Left cardiac atrium (tissue), 4 donors: ENCODE measurements at places on chromosomes 4 and X. TPM values are rescaled to one million over a fixed set of nuclear protein-coding genes. Genes with fewer than 3 reads are reported as not detected.

The PROM1 gene
- total RNA-seq: 5.8 TPM

The RIBC1 gene
- total RNA-seq: 0.26 TPM

The SLC2A9 gene
- 12.4 TPM for total RNA-seq

- no peak for DNase-seq
Observed at GRCh38 chrX:15843960-15844359, 10.7 kb downstream of the AP1S2 start.

GRCh38 chr4:25830548-25830947, 32.2 kb downstream of the SEL1L3 start:
- no peak for DNase-seq

GRCh38 chr4:185598846-185599552, 63.7 kb upstream of the PDLIM3 start:
- DNase-seq: no peak

- DNase-seq: no peak
Observed at GRCh38 chr4:13601048-13601447, 26.5 kb downstream of the BOD1L1 start.

DNA sequence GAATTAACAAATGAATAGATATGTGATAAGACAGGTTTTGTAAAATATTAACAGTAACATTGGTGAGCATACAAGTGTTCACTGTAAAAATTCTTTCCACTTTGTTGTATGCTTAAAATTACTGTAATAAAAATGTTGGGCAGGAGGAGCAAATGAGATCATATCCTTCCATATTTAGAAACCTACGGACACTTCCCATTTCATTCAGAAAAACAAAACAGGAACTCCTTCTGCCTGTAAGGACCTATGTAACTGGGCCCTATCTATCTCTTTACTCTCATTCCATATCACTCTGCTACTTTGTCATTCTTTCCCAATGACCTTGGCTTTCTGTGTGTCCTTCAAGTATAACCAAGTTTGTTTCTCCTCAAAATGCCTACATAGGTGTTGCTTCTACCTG, 53.7 kb upstream of the SLC39A8 start:
- DNase-seq: no peak

DNA sequence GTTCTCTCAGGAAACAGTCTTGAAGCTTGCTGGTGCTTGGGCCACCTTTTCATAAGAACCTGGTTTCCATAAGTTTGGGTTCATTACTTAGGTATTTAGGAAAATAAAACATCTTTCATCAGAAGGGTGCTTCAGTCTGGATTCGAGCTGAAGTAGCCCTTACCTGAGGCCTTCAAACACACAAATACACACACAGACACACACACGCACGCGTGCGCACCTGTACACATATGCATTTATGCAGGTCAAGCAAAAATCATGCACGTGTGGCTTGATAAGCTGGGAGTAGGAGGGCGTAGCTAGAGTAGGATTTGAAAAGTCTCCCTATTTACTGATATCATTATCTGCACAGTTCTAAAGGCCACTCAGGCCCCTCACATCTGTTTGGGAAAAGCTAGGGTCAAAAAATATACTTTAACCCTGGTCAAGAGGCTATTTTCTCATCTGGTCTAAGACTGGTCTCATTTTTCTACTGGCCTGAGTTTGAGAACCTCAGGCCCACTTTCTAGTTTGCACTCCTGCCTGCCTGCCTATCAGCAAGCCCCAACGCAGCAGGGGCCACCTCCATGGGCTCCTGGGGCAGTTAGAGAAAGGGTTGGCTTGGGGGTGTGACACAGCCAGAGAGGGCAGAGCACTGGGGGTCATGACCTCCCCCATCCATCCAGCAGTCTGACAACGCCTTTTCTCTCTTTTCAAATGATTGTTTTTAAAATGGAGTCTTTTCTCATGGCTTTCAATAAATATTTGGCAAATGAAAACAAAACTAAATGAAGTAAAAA, 64.3 kb downstream of the RASL11B start:
- no peak for DNase-seq

- DNase-seq: peak; percentile 62
Observed at GRCh38 chr4:40749717-40750460, at the start of gene NSUN7. NSUN7 (plus strand) TSS chr4:40749955; CDS start chr4:40750694, 739 bp downstream.

DNA sequence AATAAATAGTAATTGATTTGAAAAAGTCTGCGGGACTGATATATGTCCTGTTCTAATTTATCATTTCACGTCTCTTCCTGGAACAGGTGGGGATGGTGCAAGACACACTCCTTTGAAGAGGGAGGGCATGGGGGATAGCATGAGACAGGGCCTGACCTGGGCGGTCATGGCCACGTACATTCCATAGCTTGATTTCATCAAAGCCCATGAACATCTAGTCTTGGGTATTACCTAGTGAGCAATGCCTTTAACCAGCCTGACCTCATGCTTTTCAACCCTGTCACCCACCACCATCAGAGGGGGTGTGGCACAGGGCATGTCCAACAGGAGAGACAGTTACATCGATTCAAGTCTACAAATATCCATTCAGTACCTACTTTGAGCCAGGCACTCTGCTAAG, 52.3 kb upstream of the HOPX start:
- no peak for DNase-seq

GRCh38 chr4:183618681-183619080, 40.3 kb downstream of the RWDD4 start:
- no peak for DNase-seq

DNA sequence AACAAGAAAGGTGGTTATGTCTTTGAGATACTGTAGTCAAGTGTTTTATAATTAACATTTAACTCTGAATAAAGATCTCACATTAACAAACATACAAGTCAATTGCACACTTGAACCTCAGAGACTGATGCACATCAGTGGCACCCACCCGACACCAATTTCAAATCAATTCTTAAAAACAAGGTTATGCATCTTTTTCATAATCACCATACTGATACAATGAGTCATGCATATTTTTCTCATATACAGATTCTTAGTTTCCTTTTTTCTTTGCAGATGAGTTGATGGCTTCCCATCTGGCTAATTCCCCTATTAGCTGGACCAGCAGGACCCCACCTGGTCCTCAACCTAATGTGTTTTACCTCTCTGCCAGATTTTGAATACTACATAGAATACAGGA, 136.2 kb upstream of the RPL34 start:
- no peak for DNase-seq

GRCh38 chr4:97238956-97239666, 904.2 kb downstream of the STPG2 start:
- DNase-seq: no peak
